ENCODE measurements at places on chromosomes 3 and 15.

DNA sequence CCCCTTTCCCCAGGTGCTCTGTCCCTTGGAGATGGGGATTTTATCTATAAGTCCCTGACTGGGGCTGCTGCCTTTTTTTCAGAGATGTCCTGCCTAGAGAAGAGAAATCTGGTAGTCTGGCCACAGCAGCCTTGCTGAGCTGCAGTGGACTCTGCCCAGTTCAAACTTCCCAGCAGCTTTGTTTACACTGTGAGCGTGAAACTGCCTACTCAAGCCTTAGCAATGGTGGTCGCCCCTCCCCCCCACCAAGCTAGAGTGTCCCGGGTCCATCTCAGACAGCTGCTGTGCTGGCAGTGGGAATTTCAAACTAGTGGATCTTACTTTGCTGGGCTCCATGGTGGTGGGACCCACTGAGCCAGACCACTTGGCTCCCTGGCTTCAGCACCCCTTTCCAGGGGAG is 38.9 kb downstream of the TMEM266 start:
- DNase-seq, result no peak

- peak; percentile 17 for DNase-seq
These were observed 67.1 kb upstream of the SEC13 start for GRCh38 chr3:10387881-10388609.

- DNase-seq, result no peak
These were observed 17.9 kb upstream of the RPP14 start for GRCh38 chr3:58288011-58288728.

DNA sequence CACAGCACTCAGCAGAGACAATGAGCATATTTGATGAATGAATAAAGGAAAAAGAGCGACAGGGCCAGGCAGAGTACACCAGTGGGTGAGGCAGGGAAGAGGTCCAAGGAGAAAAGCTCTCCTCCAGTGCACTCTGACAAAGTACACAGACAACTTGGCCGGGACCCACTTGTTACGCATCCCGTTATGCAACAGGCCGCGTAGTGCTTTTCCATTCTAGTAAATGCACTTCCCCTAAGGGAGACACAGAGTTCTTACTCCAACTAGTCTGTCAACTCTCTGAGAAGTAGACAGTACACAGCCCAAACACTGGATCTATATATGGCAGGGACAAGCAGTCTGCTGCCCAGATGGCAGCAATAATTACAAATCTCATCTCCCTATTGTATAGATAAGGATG is 18.5 kb downstream of the LARP6 start:
- no peak for DNase-seq

DNA sequence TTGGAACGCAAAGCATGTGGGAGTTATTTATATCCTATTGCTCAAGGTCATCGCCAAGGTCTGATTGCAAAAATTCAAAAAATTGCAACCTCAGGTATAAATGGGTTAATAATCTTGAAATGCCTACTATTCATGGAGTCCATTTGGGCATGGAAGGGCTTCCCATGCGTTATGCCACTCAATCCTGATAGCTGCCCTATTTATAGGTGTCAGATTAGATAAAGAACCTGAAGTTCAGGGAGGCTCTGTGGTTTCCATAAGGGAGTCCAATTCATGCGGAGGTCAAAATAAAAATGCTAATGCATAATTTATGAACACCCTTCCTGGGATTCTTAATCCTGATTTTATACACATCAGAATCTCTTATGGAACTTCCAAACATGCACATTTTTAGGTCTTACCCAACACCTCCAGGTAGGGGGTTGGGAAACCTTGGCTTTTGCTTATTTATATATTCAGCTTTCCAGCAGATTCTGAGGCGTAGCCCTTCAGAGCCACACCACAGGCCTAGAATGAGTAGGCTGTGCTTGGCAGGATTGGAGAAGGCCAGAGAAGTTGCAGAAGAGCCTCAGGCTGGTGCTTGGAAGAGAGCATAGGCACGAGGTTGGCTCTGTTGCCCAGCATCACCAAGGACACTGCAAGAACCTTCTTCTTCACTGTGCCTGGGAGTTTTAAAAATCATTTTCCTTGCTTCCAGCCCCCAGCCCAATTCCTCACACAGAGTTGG is 324.4 kb upstream of the CFAP20DC start:
- no peak for DNase-seq

DNA sequence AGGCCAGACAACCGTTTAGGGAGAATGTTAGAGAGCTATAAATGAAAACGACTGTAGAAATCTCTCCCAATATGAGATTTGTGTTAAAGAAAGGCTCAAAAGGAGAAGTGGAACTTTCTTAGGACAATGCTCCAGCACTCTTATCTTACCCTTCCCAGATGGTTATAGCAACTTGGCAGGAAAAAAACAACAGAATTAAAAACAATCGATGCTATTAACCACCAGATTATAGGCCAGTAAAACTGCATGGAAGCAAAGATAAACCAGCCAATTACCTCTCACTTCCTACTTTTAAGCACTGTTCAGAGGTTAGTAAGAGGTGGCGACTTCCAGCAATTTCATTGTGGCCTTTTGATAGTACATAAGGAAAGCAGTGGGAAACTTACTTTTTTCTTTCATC is 72.9 kb downstream of the TMCC1 start:
- DNase-seq, result no peak

GRCh38 chr3:113295463-113295862 is 84.1 kb downstream of the BOC start:
- DNase-seq, result no peak
